CD4-positive, alpha-beta T cell treated with Interleukin-2 at 100 ng/mL for 4 hours (primary cell): ENCODE measurements at places on chromosomes 2 and 18.

DNA sequence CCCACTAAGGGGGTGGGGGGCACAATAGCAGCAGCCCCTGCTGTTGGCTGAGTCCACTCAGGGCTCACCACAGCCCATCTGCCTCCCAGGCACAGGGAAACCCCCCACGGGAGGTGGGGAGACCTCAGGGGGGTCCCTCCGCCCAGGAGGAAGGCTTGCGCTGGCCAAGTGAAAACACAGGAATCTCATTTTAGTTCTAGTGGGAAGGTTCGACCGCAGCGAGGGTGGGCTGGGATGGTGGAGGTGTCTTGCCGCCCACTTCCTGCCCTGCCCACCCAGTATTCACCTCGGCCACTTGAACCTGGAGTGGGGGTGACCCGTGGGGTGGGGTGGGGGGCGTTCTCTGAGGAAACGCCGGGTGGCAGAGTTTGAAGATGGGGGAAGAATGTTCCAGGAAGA, 6.9 kb upstream of the BOK start:
- no peak for DNase-seq

DNA sequence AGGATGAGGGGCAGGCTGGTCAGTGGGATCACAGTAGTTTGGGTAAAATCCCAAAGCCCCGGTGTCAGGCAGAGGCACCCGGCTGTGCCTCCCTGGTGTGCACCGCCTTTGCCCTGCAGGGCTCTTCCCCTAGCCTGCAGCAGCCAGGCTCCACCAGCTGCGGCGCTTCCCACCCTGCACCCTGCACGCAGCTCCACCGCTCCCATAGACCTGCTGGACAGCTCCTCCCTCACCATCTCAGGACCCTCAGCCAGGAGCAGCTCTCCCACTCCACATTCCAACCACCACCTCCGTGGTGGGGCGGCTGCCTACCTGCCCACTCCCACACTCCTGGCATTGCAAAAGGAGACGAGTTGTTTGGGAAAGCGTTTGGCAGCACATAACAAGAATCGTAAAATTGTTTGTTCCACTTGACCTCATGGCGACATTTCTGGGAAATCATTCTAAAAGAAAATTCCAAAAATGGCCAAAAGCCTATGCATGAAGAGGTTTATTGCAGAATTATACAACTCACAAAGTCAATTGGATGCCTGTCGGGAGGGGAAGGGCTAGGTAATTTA, 287.4 kb upstream of the HDAC4 start:
- no peak for DNase-seq

- no peak for DNase-seq
Observed at GRCh38 chr2:18154259-18154658, 275.8 kb downstream of the KCNS3 start.

DNA sequence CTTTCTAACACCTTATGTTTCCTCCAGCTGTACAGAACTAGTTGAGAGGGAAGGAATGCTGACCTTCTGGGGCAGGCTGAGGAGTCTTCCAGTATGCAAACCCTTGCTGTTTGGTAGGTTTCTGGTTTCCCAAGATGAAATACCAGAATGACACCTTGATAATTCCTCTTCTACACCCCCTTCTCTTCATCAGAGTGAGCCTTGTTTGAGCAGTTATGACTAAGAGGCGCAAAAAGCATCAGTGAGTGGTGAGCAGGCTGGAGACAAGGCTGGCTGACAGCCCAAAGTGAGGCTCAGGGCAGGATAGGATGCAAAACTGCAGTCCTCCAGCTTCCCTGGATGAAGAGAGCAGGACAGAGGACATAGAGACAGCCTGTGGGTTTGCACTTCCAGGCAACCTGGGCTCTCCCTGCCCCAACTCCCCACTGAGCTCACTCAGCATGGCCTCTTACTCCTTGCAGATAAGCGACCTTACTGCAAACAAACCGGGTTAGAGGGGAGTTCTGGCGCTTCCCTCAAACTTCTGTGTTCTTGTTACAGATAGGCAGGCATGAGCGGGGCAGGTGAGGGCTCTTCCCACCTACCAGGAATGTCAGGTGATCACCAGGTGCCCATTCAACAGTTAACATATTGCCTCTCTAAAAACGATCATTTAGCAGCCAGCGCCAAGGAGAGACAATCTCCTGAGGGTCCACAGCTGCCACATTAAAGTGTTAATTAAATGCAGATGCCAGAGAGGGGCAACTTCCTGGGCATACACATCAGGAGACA, 5.4 kb downstream of the MPPE1 start:
- no peak for DNase-seq

DNA sequence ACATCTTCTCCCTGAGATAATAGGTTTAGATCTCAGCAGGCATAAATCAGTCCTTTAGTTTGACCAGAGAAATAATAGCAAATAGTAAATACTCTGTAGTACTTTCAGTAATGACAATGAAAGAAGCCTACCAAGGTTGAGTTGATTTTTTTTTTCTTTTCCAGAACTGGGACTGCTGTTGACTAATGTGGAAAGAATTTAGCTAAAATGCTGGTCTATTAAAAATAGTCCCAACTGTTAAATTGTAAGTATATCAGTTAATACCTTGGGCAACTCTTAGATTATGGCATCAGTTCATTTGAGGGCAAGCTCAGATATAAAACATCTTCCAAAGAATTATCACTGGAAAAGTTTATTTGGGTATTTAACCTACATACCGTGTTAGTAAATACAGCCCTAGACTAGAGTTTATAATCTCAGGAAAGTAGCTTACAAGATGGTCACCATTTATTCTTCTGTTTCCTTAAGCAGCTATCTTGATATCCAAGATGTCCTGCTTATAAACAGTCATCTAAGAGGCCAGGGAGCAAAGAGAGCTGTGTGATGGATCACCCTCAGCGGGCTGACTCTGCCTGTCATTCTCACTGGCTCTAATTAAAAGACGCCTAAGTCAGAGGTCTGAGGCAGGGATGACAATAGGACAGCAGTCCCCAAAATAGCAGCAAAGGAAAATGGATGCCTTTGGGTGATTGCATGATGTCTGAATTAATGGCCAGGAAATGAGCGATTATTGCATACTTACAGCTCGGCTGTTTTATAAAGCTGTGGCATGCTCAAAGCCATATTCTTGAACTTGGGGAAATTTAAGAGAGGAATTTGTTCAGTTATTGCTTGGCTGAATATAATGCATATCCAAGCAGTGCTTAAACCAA, 121.3 kb downstream of the MTX2 start:
- DNase-seq = no peak

DNA sequence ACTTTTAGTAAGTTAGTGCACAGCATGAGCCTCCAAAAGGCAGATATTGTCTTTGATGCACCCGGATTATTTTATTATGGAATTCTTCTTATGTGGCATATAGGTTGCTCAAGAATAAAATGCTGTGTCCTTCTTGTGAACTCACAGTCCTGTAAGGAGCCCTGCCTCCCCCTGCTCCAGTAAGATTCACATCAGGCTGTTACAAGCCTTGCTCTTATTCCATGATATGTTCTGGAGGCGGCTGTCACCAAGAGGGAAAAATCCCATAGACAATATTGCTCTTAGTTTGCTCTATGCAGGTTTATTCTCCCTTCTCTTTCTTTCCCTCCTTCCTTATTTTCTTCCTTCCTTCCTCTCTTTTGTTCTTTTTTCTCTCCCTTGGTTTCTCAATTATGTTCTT, 182.3 kb downstream of the MYT1L start:
- DNase-seq = no peak

- DNase-seq = no peak
Observed at GRCh38 chr2:101961338-101962191, 30.2 kb upstream of the IL1R2 start.

DNA sequence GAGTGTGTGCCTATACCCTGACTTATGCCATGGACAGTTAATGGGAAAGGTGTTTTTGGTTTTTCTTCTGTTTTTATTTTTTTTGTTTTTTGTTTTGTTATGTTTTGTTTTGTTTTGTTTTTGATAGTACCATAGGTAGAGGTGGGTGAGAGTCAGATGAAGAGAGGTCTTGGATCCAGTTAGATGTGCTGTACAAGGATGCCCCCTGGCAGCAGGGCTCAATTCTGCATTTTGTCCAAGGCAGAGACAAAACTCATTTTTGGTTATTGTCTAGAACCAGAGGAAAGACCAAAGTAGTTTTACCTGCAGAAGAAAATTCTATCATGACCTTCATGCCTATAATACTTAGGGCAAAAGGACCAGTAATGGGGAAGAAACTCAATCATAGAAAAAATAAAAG, 48.5 kb downstream of the SLC5A7 start:
- no peak for DNase-seq

GRCh38 chr2:236833501-236834073, 252.1 kb upstream of the COPS8 start:
- no peak for DNase-seq

DNA sequence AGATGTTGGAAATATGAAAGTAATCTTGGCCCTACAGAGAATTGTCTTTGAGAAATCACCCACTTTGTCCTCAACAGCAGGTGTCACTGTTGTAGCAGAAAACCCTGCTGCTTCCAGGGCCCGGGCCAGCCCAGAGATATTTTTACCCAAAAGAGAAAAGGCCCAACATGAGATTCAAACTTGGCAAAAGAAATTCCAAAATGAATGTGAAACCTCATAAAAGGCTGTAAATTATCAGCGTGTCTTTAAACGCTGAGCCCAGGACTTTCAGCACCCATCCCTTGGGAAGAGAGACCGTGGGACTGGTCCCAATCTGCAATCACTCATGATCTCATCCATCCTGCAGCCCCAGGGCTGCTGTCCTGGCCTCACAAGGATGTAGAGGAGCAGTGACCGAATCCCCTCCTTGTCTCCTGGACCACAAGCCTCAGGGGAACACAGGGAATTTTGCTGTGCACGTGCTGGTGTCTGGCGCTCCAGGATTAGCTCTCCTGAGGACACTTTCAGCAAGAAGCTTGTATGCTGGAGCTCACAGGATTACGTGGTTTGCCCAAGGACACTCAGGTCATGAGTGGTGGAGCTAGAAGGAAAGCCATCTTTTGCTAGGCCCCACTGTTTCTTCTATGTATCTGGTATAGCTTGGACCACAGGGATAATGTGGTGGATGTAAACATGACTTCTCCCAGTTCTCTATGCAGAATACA, 202.1 kb downstream of the RNF144A start:
- no peak for DNase-seq

GRCh38 chr2:186189816-186190215, 296.2 kb upstream of the ZC3H15 start:
- no peak for DNase-seq

- no peak for DNase-seq
Observed at GRCh38 chr2:133053541-133053940, 383.5 kb upstream of the LYPD1 start.

- DNase-seq = no peak
Observed at GRCh38 chr2:69020496-69021426, 7.8 kb downstream of the ANTXR1 start.

- DNase-seq = no peak
Observed at GRCh38 chr18:45635893-45636509, 20.7 kb downstream of the SLC14A2 start.

GRCh38 chr2:239790721-239791120, 234.4 kb downstream of the NDUFA10 start:
- no peak for DNase-seq

- DNase-seq = no peak
Observed at GRCh38 chr2:96547731-96548171, 11.2 kb downstream of the ARID5A start.

GRCh38 chr2:60091894-60092293, 461.6 kb downstream of the BCL11A start:
- no peak for DNase-seq

GRCh38 chr18:58536202-58536516, 92.7 kb downstream of the ALPK2 start:
- no peak for DNase-seq

DNA sequence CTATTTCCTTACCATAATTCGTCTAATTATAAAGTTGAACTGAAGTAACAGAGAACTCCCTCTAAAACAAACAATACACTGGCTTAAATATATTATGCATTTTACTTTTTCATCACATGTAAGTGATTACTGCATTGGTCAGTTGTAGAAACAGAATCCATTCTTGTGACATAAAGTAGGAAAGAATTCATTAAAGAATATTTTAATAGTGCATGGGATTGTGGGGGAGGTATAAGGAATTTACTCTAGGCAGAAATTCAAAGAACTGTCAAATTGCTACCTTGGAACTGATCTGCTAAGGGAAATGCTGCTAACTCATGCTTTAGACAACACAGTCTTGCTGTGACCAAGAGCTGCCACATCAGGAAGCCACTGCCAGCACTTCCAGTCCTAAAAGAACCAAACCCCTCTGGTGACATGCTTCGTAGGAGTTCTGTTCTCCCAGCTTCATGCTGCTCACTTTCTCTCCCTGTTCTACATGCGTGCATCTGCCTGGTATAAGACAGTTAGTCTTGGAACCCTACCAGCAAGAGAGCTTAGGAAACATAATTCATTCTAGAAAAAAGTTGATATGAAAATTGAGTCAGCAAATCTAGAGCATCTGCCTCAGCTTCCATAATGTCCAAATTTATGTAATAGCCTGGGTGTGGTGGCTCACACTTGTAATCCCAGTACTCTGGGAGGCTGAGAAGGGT, 1137.6 kb upstream of the NXPH2 start:
- no peak for DNase-seq

GRCh38 chr2:4908461-4908860, 783.7 kb upstream of the SOX11 start:
- DNase-seq = no peak

DNA sequence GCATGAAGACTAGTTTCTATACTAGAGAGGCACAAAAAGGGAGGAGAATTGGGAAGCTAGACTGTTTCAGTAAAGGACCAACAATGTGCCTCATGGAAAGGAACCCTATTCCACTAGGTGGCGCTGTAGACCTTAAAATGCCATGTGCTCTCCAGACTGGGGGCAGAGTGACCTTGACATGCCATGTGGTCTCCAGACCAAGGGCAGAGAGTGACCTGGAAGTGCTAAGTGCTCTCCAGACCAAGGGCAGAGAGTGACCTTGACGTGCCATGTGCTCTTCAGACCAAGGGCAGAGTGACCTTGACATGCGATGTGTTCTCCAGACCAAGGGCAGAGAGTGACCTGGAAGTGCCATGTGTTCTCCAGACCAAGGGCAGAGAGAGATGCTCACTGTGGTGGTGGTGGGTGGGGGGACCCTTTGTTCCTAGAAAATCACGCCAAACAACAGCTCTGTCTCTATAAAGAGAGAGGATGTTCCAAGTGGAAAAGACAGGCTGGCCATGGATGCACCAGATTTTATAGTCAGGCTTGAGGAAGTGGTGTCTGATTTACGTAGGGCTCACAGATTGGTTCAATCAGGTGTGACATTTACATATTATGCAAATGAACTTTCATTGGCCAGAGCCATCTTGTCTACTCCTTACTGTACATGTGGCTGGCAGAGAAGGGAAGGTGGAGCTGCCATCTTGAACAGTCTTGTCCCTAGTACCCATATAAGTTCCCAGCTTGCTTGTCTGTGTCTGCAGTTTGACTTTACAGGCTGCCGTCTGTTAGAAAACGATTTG, 344.0 kb upstream of the DDX18 start:
- no peak for DNase-seq

- DNase-seq = no peak
Observed at GRCh38 chr18:45602926-45603325, 12.3 kb upstream of the SLC14A2 start.

DNA sequence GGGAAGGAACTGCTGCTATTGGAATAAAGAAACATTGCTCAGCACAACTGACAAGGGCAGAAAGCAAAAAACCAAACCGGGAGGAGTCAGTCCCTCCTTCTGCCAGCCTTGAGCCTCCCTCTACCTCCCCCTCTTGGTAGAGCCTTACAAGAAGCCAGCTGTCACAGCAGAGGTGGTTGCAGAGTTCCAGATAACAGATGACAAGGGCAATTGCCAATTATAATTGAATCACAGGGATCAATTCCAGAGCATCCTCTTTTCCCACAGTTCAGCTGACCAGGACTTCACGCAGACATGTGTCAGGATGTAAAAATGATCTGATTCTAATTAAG, 548.2 kb upstream of the LRRTM1 start:
- no peak for DNase-seq
